ENCODE measurements at places on chromosomes 7 and 10. TPM values are rescaled to one million over a fixed set of nuclear protein-coding genes. Genes with fewer than 3 reads are reported as not detected.

The NEUROG3 gene
- not detected for total RNA-seq

DNA sequence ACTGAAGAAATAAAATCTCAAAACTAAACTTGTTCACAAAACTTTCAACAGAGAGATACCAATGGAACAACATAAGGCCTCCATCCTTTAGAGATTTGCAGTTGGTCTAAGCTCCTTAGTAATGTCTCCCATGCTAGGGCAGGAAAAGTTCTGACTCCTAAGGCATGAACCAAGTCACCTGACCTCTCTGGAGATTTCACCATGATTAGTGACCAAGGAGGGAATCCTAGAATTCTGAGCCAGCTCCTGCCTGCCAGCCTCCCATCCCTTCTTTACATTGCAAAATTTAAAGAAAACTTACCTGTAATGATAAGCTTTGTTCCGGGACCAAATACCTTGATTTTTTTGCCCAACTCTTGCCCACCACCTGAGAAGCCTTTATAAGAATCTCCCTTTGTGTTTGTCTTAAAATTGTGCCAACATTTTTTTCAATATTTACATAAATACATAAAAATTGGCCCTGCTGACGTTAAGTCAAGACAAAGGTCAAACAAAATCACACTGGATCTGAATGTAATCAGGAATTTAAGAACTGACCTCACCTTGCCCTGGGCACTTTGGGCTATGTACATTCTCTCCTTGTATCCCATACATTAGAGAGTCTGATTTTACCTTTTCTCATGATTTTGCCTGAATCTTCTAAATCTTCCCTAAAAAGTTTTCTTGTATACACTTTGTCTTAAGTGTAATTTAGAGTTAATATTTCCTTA lies at the start of gene TARP:
TARP (minus strand) TSS at position 351 of the 710 bp plus-strand sequence.
- H3K27me3 ChIP-seq = no peaks in the 10 kb centered on the region
- no peak for DNase-seq
- H3K4me3 ChIP-seq = peak within 1 kb of the TSS; percentile 35
- H3K27ac ChIP-seq = peak within 1 kb of the TSS; percentile 42

- no peak for DNase-seq
- H3K36me3 ChIP-seq = no peaks in the 10 kb centered on the region
- no peaks in the 10 kb centered on the region for H3K4me1 ChIP-seq
- H3K27me3 ChIP-seq = peaks cover 11% of the 10 kb centered on the region
Observed at GRCh38 chr10:113266147-113266546, 286.7 kb upstream of the HABP2 start.

The ECD gene
- 28.3 TPM for total RNA-seq

GRCh38 chr7:33616752-33617151 lies 288.6 kb upstream of the BMPER start:
- no peaks in the 10 kb centered on the region for H3K27me3 ChIP-seq
- H3K4me3 ChIP-seq = no peak overlapping the region
- no peak for DNase-seq
- H3K27ac ChIP-seq = no peak overlapping the region
- no peaks in the 10 kb centered on the region for H3K36me3 ChIP-seq

- no peaks in the 10 kb centered on the region for H3K4me1 ChIP-seq
- DNase-seq = no peak
- H3K36me3 ChIP-seq = peaks cover 4% of the 10 kb centered on the region
- H3K27ac ChIP-seq = no peak overlapping the region
- H3K4me3 ChIP-seq = no peak overlapping the region
Observed at GRCh38 chr7:128299109-128299607, 44.5 kb downstream of the RBM28 start.

The HECW1 gene
- 0.52 TPM for total RNA-seq

DNA sequence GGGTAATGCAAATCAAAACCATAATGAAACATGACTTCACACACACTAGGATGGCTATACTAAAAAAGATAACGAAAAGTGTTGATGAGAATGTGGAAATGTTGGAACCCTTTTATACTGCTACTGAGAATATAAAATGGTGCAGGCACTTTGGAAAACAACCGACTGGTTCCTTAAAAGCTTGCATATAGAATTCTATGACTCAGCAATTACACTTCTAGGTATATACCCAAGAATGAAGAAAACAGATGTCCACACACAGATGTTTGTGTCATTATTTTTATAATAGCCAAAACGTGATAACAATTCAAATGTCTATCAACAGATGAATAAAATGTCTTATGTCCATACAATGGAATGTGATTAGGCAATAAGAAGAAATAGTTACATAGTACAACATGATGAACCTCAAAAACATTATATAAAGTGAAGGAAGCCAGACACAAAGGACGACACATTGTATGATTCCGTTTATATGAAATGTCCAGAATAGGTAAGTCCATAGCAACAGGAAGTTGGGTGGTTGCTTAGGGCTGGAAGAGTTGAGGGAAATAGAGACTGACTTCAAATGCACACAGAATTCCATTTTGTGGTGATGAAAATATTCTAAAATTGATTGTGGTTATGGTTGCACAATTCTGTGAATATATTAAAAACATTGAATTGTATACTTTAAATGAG lies 148.3 kb upstream of the PHYHIPL start:
- no peaks in the 10 kb centered on the region for H3K36me3 ChIP-seq
- no peaks in the 10 kb centered on the region for H3K27me3 ChIP-seq
- no peak for DNase-seq

- H3K36me3 ChIP-seq = no peaks in the 10 kb centered on the region
- peaks cover 30% of the 10 kb centered on the region for H3K4me1 ChIP-seq
- H3K4me3 ChIP-seq = no peak overlapping the region
- no peak overlapping the region for H3K27ac ChIP-seq
Observed at GRCh38 chr7:134905375-134905774, 80.9 kb upstream of the AGBL3 start.

DNA sequence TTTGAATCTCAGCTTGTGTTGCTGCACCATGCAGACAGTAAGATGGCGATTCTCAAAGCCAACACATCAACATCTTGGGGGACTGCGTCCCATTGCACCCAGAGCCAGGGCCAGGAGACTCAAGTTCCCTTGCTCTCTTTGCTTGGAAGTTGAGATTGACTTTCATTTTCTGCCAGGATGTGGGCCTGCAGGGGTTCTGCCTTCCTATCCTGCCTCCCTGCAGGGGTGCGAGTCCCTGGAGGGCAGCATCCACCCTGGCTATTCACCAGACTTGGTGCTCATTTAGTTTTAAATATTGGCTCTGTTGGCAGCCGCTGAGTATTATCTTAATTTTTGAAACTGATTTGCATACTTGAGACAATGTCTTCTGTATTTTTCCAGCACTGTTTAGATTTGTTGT lies 451.5 kb downstream of the GLRX3 start:
- no peak overlapping the region for H3K27ac ChIP-seq
- H3K4me3 ChIP-seq = no peak overlapping the region

The SLC13A1 gene
- not detected for total RNA-seq

The NUTM2A gene
- 4.9 TPM for total RNA-seq
